Fibroblast of villous mesenchyme (primary cell): ENCODE measurements at places on chromosomes 3 and 15. TPM values are rescaled to one million over a fixed set of nuclear protein-coding genes. Genes with fewer than 3 reads are reported as not detected.

DNA sequence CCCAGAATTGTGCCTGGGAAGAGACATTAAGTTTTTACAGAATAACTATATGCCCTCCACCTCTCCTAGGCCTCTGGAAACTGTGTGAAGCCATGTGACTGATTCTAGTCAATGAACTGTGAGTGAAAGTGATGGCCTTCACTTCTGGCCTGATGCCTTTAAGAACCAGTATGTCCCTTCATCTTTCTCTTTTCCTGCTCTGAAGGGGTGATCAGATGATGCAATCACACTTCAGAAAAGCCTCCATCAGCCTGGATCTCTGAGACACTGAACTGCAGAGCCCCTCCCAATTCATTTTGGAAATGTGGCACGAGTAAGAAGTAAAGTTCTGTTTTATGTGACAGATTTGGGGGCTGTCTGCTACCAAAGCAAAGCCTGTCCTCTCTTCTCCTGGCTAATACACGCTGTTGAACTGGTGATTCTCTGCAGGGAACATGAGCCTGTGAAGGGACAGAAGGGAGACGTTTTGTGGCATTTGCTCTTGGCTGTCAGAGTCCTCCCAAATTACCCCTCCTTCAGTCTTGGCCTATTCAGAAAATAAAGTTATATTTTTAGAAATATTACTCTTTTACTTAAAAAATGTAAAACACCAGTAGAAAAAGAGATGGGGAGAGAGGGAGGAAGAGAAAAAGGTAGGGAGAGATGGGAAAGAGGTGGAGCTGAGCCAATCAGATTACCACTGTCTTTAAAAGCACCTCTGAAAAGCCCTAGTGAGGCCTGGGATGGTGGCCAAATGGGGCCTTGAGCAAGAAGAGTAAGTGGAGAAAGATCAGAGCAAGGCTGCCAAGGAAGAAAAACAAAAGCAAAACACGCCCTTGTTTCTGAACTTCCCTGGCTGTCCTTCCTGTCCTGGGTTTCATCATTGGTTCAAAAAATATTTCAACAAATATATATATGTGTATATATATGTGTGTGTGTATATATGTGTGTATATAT is 40.9 kb upstream of the RYK start:
- DNase-seq = peak; percentile 91

Gene C3orf22
- not detected in 2 replicates for total RNA-seq

DNA sequence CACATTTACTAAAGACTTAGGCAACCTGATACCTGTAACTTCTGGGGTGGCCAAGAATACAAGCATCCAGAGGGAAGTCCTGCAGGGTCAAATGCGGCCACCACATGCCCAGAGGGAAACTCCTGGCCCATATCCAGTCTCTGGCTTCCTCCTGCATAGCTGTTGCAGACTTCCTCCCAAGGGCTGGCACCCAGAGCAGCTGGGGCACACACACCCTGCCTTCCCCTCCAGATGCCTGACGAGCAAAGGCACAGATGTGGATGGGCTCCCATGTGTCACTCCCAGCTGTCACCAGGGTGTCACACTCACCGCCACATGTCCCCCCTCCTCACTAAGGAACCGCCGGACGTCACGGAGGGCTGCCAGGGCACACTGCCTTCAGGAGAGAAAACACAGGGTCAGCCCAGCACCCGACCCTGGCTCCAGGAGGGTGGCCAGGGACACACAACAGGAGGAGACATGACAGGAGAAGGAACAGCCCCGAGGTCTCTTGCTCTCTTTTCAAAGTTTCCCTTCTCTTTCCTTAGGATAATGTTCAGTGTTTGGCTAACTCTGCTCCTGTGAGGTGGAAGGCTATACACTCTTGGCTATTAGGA is 13.2 kb downstream of the PFKFB4 start:
- DNase-seq = no peak

DNA sequence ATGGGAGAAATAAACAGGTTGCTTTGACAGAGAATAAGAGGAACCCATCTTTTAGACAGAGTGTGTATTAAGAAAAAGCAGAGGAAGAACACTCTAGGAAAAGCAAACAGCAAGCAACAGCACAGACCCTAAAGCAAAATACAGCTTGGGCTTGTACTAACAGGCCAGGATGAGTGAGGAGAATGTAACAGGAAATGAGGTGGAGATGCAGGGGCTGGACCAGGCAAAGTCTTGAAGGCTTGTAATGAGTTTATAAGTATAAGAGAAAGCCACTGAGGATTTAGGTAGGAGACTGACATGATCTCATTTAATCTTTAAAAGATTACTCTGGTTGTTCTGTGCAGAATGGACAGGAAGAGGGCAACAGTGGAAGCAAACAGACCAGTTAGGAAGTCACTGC is 4.9 kb downstream of the UBR1 start:
- DNase-seq = no peak

- peak; percentile 98 for DNase-seq
These were observed 21.8 kb upstream of the ANPEP start for GRCh38 chr15:89836267-89837133.

DNA sequence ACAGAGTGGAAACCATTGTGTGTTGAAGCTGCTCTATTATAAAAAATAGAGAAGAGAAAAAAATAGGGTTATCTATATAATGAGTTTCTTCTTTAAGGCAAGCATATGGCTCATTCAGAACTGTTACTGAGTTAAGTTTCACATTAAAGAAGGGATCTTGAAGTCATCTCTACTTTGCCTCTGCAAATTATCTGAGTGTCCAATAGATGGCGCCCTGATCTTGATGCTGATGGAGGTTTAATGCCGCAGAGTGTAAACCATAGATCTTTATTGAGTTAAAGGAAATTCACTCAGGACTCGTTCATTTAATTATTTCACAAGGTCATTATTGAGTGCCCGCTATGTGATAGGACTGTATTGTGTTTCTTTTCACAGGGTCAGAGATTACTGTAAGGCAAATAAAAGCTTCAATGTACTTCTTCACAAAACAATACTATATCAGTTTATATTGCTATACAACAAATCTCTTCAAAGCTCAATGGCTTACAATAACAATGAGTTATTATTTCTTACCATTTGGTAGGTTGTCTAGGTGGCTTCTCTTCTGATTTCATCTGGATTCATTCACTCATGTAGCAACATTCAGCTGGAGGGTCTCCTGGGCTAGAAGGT is 171.4 kb downstream of the NSUN3 start:
- peak; percentile 49 for DNase-seq
